CD4-positive, alpha-beta T cell treated with Interferon alpha-2 for 1 hour (primary cell): ENCODE measurements at places on chromosomes 4 and X.

DNA sequence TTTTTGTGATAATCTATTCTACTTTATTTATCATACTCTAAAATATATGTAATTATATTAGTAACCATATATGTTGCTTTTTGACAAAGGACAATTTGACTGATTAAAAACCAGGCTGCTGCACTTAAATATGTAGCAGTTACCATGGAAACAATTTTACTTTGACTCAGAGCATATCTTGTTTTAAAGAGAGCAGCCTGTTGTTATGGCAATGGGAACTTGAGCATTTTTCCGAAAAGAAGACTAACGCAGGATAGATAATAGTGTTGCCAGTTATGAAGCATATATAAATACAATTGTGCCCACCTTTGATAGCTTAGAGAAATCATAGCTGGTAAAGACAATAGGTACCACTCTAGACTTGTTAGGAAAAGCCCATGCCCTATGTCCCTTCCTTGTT lies 283.0 kb downstream of the GASK1B start:
- DNase-seq, result no peak

- DNase-seq, result no peak
These were observed 9.3 kb downstream of the TMEM144 start for GRCh38 chr4:158219623-158220022.

DNA sequence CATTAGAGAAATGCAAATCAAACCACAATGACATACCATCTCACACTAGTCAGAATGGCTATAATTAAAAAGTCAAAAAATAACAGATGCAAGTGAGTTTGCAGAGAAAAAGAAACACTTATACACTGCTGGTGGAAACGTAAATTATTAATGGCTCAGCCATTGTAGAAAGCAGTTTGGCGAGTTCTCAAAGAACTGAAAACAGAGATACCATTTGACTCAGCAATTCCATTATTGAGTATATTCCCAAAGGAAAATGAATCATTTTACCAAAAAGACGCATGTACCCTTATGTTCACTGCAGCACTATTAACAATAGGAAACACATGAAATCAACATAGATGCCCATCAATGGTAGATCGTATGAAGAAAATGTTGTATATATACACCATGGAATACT lies 75.0 kb downstream of the NAA11 start:
- no peak for DNase-seq

DNA sequence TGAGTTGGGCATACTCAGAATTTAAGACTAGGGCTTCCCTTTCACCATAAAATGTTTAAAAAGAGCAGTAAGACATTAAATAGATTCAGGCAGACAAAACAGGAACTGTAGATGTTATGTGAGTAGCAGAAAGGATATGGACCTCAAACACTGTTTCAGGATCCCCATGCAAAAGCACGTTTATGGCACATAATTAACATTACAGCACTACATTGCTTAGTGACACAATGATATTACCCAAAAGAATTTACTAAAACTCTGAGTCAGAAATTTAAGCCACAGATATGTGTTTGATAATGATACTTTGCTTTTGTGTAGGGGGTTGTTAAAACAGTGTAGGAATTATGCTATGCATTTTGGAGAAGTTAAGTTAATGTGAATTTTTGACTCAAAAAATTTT lies 266.3 kb downstream of the PDGFC start:
- no peak for DNase-seq

- no peak for DNase-seq
These were observed 43.5 kb downstream of the SPATA18 start for GRCh38 chr4:52094376-52095145.

GRCh38 chr4:48635980-48636379 lies 144.1 kb downstream of the FRYL start:
- DNase-seq, result no peak

DNA sequence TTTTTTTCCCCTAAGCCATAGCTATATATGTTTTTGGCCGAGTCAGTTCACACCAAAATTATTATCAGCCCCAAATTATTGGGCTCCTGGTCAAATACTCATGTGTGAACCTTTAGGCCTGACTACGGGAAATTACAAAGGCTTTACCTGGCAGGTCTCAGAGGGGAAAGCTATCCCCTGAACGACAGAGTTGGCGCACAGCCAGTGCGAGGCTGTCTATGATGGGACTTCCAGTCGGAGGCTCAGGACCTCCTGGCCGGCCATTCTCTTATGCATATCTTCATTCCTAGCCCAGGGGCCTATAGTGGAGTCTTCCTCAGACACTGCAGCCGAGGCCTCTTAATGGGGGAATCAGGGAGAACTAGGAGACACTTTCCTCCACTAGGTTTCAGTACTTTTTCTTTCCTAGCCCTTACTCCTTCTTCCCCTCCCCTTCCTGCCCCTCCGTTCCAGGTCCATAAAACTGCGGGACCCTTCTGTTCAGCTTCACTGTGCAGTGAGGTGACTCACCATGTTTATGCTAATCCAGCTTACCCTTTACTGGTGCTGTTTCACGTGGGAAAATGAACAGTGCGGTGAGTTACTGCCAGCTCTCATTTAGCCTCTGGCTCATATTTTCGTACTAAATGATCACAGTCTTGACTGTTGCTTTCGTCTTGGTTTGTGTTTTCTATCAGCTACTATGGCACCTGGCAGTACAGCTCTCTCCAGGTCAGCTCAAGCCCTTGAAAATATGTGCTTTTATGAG lies 533.9 kb downstream of the FSTL5 start:
- no peak for DNase-seq

DNA sequence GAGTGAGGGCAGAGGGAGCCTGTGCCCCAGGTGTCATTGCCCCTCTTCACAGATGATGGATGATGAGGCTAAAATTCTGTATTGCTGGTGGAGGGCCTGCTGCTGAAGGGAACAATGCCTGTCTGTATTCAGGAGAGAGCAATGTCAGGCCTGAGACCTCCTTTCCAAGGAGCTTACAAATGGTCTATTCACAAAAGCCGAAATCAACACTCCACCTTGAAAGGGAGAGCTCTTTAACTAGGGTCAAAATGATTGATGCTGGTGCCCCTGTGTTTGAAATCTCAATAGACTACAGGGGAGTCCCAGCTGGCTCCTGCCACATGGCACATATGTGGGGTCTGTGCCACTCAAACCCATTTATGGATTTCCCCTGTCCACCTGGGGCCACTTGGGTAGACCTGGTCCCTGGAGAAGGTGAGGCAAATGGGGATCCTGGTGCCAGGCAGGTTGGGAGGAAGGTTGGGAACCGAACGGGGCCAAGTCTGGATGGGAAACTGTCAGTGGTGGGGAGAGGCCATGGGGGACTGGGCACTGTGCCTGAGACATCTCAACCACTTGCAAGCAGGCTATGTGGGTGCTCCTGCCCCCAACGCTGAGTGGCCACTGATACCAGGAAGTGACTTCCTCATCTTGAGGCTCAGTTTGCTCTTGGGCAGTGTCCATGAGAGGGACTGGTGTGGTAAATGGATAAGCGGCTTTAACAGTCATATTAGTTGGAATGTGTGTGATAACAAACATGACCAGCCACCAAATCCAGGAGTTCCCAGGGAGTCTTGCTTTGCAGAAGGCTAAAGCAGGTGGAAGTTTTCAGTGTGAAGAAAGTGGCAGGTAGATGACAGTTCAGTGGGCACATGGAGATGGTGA lies 223.8 kb upstream of the PSAPL1 start:
- DNase-seq, result no peak

DNA sequence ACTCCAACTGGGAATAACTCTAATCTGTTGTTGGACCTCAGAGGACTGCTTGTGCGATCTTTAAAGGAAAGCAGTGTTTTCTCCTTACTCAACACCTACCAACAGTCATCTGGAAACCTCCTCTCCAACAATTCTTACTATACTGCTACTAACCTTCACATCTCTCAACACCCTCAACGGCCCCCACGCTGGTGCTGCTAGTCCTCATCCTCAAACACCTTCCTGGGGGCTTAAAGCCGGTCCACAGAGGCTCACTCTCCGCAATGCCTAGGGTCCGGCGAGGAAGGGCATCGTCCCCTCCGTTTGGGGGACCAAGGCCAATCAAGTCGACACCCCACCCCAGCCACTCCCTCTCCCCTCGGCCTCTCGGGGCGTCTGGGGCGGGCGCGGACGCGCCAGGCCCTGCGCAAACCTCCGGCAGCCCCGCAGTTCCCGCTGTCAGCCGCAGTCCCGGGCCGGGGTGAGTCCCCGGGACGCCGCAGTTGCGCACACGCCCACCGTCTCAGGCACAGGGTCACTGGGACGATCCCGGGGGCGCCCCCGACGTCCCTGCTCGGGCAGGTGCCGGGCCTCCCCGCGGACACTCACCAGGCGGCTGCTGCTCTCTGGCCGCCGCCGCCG lies 418 bp downstream of the TAB3 start:
- no peak for DNase-seq

DNA sequence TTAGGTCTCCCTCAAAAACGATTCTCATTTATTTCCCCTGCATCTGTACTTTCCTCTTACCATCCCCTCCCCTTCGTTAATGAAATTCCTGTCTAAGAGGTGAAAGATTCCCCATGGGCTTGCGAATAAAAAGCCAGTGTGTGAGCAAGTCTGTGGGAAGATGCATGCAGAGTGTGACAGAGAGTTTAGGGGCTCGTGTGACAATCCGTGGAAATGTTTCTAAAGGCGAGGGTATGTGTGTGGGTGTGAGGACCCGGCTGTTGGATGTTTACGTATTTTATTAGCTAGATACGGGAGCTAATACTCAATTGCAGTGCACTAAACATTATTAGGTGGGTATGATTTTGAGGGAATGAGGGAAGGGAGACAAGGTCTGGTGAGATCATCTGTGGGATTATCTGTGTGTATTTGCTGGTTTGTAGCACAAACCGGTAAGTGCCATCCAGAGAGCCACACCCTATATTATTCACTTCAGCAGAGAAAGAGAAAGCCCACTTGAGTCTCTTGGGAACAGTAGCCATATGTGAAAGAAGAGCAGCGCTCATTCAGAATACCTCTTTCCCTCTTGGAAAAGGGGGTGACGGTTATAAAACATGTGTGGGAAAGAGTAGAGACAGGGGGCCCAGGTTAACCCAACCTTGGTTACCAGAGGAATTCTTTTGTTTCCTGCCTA lies 893 bp upstream of the HOPX start:
- no peak for DNase-seq

- no peak for DNase-seq
These were observed 45.7 kb downstream of the ARHGAP10 start for GRCh38 chr4:147777456-147778091.

DNA sequence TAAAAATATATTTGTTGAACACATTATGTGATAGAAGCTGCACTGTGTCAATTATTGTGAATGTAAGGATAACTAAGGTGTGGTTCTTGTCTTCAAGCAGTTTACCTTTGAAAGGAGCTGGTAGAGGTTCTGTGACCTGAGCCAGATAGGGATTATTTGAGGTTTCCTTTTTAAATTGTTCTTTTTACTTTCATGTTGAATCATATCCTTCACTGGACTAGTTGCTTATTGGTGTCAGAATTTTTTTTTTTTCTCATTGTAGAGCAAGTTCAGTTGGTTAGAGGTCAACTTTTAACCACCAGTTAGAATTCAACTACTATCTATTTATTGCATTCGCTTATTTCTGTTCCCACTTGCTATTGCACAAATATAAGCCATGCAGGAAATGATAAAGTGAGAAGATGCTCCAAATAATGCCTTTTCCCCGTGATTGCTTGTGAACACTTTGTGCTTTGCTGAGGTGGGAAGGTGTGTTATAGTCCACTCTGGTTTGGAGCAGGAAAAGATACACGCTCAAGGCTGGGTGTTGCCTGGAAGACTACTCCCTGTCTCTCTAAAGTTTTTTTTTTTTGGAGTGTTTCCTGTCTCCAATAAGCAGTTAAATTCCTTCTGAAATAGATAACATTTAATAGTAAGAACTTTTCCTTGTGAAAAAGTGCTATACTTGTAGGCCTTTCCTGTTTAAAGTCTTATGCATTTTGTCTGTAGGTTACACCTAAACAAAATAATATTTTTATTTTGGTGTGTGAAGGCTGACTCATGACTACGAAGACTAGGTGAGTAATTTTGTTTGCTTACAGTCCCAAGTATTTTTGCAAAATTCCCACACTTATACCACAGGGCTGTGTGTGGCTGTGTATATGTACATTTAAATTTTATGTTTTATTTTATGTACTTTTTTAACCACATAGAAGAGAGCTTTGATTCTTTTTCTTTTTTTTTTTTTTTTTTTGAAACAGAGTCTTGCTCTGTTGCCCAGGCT lies 83.8 kb upstream of the LCORL start:
- DNase-seq, result no peak
